ENCODE measurements at places on chromosomes 13 and 19.
A peak's percentile ranks its signal among the peaks of the same experiment; 100 is the strongest.

GRCh38 chr13:62706048-62706447 is 1290.4 kb upstream of the PCDH20 start:
- DNase-seq: no peak

- no peak for DNase-seq
Measured at GRCh38 chr13:74210693-74211393, 76.6 kb upstream of the KLF12 start.

DNA sequence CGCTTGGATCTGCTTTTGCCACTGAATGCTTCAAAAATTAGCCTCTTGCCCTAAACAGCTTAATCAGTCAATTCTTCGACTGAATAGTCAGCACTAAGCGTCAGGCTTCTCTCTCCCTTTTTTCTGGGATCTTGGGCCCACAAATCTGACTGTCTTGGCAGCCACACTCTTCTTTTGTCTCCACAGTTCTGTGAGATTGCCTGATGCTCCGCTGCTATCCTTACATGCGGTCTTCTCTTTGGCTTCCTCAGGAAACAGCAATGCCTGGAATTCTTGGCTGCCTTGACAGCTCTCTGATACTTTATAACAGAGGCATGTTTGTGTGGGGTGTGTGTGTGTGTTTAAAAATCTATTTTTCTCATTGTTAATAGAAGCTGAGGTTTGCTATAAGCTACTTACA is 32.6 kb downstream of the ERCC5 start:
- DNase-seq: no peak

GRCh38 chr19:53365899-53366493 is 491 bp downstream of the ZNF525 start:
- no peak for DNase-seq

GRCh38 chr19:45361608-45362007 is 8.8 kb downstream of the ERCC2 start:
- no peak for DNase-seq

GRCh38 chr19:19534556-19535265 is 3.4 kb upstream of the CILP2 start:
- no peak for DNase-seq

DNA sequence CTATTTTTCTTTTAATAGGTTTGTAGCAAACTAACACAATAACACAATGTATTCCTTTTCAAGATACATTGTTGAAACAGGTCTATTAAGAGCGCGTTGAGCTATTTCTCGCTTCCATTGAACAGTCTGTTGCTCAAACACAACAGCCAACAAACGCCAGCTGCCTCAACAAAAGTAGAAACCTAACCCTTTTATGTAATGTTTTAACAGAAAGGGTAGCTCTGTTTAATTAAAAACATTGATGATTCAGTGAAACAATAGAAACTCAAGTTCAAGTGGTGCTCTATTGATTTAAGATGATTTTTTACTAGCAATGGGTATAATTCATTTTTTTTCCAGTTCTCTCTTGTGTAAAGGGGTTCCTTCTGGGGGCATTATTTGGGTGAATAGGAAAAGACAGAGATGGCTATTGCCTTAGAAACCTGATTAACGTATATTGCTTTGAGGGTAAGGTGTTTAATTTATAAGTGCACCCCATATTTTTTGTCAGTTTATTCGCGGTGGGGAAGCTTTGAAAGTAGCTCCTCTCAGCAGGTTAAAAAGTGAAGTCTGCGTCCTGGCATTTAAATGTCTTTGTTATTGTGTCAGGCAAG is 14.9 kb downstream of the ZIC2 start:
- DNase-seq: no peak

GRCh38 chr19:54168174-54168917 is 4.6 kb downstream of the TMC4 start:
- peak; percentile 88 for DNase-seq

DNA sequence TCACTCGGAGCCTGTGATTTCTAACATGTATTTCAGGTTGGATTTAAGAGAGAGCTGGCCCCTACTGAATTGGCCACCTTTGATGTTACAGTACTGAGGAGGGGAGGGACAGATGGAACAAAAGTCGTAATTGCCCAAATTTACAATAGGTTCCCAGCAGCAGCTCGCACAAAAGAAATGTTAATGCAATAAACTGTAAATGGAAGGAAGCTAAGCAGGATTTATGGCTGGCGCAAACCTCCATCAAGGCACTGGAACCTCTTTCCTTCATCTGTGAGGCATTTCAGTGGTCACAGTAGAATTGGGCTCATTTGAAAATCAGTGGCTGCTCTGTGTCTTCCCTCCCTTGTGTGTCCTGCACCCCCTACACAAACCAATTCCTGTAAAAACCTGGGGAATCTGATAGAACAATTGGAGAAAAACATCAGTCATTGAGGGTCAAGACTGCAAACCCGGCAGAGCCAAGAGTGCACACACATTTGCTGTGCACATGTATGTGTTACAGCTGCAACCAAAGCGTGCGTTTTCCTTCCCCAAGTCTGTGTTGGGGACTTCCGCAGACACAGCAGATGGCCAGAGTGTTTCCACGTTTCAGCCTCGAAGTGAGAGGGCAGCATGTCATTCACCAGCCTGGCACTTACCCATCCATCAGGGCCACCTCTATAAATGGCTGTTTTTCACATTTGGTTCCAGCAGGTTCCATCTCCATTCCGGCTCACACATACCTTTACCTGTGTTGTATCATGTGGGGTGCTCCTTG is 192.8 kb downstream of the TM9SF2 start:
- DNase-seq: no peak

GRCh38 chr19:926589-927350 is 935 bp downstream of the ARID3A start:
- DNase-seq: peak; percentile 47

- DNase-seq: peak; percentile 5
Measured at GRCh38 chr19:44587963-44588770, 25.2 kb upstream of the IGSF23 start.

DNA sequence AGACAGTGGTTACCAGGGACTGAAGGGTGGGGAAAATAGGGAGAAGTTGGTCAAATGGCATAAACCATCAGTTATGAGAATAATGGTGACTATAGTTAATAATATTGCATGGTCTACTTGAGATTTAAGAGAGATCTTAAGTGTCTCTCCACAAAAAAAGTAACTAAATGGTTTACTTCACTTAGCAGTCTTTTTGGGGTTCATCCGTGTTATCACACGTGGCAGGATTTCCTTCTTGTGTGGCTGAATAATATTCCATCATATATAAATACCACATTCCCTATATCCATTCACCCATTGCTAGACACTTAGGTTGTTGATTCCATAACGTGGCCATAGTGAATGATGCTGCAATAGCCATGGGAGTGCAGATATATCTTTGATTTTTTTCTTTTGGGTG is 967.0 kb downstream of the UQCRFS1 start:
- DNase-seq: no peak

GRCh38 chr13:105948143-105948542 is 587.3 kb downstream of the EFNB2 start:
- DNase-seq: no peak

- DNase-seq: no peak
Measured at GRCh38 chr13:80742033-80742432, 401.1 kb upstream of the SPRY2 start.

DNA sequence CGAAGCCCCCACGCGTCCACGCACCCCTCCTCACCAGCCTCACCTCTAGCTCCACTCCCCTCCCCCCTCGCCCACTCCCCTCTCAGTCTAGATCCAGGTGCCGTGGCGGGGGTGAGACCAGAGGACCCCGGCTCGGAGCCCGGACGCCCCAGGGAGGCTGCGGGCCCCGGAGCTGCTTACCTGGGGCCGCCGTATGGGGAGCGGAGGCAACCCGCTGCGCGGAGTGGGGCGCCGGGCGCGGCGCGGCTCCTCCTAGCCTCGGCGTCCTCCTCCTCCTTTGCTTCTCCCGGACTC is 353 bp downstream of the ENOX1 start:
- no peak for DNase-seq

GRCh38 chr13:30572859-30573275 is 44.9 kb upstream of the USPL1 start:
- DNase-seq: peak; percentile 21

- no peak for DNase-seq
Measured at GRCh38 chr19:27775395-27775794, 1437.6 kb downstream of the UQCRFS1 start.

DNA sequence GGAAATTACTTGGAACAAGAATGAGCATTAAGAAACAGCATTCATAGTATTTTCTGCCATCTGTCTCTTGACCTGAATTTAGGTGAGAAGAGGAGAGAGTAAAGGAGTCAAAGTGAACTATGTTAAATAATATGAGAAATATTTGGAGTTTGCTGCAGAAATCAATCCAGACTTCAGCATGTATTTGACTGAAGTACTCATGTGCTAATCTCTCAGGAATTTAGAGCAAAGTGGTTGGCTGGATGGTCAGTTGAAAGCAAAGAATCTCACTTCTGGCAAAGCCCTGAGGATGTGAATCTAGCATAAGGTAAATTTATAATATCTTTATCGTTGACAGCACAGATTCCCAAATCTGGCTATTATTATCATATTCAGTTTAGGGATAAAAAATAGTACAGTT is 394.3 kb downstream of the PCDH17 start:
- no peak for DNase-seq

DNA sequence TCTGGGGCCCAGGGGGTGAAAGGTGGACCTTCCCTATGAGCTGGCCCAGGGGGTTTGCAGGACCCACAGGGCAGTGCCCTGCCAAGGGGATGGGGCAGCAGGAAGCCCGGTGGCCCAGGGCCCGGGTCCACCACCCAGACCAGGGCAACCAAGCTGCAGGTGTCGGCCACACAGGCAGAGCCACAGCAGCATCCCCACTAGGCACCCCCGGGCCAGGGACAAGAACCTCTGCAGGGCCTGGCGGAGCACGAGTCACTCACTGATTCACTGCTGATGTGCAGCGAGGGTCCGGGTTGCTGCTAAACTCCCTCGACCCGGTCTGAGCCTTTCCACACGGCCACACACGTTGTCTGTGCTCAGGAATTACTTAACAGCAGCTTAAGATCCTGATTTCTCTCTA is 8.8 kb downstream of the FZR1 start:
- no peak for DNase-seq

DNA sequence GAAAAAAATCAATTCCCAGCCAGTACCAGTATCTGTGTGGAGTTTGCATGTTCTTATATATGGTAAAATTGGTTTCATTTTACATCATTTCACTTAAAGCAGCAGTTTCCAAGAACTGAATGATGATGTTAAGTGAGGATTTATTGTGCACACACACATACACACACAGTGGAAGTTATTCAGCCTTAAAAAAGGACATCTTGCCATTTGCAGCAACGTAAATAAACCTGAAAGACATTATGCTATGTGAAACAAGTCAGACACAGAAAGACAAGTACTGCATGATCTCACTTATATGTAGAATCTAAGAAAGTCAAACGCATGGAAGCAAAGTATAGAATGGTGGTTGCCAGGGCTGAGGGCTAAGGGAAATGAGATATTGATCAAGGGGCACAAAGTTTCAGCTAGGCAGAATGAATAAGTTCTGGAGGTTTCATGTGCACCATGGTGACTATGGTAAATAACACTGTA is 5.3 kb downstream of the SIGLECL1 start:
- no peak for DNase-seq

DNA sequence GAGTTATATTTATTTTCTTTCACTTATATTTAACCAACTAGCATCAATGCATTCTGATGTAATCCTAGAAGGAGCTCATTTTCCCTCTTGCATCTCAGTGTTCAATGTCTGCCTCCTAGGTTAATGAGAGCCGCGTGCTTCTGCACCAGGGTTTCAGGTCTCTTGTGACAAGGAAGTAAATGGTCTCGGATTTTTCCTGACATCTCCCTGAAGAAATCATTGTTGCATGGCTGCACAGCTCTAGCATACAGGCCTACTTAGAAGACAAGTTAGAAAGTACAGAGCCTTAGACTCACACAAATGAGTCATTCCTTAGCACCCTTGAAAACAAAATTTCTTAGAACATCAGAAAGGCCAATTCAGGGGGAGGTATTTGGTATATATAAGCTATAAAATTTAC is 57.2 kb upstream of the KLF12 start:
- no peak for DNase-seq

- no peak for DNase-seq
Measured at GRCh38 chr13:30241532-30241931, 65.8 kb downstream of the KATNAL1 start.

GRCh38 chr19:42178791-42179674 is 38.4 kb downstream of the DEDD2 start:
- no peak for DNase-seq

DNA sequence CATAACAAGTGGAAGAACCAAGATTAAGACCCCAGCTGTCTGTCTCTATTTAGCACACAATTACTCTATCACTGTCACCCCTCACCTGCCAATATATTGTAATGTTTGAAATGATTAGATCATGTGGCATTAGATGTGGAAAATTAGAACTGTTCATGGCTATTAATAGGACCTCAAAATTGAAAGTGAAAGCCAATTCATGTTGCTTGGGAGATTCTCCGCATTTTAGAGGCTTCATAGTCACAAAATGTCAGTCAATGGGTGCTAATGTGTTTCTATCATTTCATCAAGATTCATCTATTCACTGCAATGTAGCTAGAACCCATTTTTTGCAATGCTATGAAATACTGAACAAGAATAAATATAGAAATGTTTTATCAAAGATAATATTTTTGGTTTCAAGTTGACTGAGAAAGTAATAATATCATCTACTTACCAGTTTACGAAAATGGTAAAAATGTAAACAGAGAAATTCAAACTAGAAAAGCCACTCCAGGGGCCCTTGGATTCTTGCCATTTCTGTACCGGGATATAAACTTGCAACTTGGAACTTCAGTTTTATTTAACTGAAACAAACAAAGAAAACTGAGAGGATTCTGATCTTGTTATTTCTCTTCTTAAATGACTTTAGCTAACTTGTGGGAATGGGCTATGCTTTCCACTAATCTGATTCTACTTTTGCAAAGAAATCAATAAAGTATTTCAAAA is 388.6 kb downstream of the DCT start:
- no peak for DNase-seq

- no peak for DNase-seq
Measured at GRCh38 chr13:43661161-43661830, 125.5 kb downstream of the ENOX1 start.

GRCh38 chr13:113562844-113563243 is 21.7 kb upstream of the TFDP1 start:
- DNase-seq: no peak

DNA sequence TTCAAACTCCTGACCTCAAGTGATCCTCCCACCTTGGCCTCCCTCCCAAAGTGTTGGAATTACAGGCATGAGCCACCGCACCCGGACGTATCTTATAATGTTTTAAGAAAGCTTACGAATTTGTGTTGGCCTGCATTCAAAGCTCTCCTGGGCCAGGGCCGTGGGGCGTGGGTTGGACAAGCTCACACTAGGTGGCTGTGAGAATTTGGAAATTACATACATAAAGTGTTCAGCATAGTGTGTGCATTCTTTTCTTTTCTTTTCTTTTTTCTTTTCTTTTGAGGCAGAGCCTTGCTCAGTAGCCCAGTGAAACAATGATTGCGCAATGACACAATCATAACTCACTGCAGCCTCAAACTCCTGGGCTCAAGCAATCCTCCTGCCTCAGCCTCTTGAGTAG is 2.6 kb downstream of the ZSWIM4 start:
- no peak for DNase-seq

GRCh38 chr13:108086678-108087077 is 128.7 kb downstream of the LIG4 start:
- DNase-seq: no peak

- no peak for DNase-seq
Measured at GRCh38 chr13:92225861-92226260, 827.4 kb downstream of the GPC5 start.
